ENCODE measurements at places on chromosomes 1 and 21.

DNA sequence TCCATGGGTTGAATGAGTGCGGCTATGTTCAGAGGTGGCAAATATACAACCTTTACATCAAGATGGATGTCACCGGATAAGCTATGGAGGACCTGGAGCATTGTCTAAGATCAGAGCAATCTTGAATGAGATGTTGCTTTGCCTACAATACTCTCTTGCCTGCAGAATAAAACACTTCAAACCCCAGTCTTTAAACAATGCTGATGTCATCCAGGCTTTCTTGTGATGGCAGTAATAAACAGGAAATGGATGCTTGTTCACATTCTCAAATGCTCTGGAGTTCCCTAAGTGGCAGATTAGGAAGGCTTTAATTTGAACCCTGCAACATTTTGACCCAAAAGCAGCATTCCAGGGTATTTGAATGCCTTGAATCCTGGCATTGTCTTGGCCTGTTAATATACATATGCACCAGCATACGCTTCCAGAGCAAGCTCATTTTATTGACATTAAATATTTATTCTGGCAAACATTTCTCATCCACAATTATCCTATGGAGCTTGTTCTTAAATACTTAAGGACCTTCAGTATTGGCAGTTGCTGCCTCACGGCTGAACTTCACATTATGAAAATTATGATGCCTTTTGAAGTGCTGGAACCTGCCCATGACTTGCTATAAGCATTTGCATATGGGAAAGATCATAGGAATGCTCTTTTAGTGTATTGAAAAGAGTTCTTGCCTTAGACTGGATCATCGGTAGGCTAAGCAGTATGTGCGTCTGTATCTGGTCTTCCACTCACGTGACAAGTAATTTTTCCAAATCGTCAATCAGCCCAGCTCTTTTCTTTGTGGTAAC, 422.7 kb downstream of the SIPA1L2 start:
- no peak for DNase-seq

DNA sequence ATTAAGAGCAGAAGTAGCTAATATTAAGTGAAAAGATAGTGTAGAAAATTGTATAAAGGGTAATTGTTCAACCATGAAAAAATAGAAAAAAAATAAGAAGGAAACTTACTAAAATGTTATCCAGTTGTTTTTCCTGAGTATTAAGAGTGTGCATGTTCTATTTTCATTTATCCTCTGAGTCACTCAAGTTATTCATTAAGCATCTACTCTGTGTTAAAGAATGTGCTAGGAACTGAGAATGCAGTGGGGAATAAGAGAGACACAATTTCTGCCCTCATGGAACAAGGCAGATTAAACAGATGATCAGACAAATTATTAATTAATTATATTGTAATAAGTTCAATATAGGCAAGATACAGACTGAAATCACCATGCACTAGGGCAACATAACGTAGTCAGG, 10.8 kb upstream of the PIGK start:
- no peak for DNase-seq

DNA sequence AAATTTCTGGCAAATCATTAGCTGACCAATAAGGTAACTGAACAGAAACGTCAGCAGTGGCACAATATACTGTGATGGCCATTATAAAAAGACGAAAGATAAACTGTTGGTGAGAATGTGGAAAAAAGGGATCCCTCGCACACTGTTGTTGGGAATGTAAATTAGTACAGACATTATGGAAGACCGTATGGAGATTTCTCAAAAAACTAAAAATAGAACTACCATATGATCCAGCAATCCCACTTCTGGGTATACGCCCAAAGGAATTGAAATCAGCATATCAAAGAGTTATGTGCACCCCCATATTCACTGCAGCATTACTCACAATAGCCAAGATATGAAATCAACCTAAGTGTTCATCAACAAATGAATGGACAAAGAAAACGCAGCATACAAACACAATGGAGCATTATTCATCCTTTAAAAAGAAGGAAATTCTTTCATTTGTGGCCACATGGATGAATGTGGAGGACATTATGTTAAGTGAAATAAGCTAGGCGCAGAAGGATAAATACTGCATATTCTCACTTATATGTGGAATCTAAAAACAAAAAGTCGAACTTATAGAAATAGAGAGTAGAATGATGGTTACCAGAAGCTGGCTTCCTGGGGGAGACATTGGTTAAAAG, 257.7 kb downstream of the RHOU start:
- no peak for DNase-seq

DNA sequence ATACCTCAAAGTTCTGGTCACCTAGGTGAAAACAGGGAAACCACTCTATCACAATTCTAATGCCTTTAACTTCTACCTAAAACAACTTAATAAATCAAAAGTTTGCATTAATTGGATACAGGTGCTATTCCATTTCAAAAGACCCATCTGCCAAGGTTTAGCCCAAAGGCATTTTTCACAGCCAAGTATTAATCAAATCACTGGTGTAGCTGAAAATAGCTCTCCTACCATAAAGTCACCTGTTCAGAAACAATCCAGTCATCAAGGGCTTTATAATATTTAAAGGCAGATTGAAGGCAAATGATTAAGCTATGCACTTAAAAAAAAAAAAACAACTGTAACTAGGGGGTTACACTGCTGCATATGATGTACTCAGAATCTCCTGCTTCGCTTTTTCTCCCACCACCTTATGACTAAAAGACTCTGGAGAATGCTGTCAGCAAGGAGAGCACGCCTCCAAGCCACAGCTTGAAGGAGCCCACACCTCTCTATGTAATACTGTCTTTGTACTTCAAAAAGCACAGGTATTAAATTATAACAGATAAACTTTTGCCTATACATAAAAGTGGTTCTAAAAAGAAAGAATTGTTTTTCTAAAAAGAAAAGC, 20.5 kb downstream of the KIAA0319L start:
- DNase-seq: no peak

DNA sequence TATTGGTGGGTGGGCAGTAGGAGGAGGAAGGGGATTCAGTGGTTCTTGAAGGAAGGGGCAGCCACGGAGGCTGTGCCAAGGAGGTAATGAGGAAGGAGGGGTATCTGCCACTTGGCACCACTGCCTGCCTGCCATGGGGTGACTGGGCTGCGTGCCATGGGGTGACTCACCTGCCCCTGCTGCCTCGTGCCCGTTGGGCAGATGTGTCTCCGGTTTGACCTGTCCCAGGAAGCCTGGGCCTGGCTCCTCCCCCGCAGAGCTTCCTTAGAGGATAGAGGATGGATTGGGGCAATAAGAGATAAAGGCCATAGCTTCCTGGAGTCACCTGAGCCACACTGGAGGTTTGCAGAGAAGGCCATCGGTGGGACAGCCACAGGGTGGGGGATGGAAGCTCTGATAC, 1.7 kb downstream of the PADI3 start:
- DNase-seq: no peak

- no peak for DNase-seq
Observed at GRCh38 chr1:159311679-159312078, 9.5 kb downstream of the FCER1A start.

DNA sequence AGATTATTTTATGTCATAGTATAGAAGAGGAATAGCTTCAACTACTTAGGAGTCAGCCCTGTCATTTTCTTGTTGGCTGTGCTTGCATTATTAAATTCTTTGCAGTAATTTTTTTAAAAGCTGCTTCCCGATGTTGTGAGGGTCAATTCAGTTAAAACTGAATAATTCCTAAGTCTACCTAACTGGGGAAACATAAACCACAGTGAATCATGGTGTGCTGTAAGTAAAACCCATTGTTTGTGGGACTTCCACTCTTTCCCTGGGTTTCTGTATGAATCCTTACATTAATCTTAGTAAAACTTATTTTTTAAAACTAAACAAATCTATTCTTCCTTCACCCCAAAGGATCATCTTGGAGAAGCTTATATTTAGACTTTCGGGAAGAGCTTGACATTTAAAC, 4.4 kb downstream of the SUCO start:
- DNase-seq: no peak

DNA sequence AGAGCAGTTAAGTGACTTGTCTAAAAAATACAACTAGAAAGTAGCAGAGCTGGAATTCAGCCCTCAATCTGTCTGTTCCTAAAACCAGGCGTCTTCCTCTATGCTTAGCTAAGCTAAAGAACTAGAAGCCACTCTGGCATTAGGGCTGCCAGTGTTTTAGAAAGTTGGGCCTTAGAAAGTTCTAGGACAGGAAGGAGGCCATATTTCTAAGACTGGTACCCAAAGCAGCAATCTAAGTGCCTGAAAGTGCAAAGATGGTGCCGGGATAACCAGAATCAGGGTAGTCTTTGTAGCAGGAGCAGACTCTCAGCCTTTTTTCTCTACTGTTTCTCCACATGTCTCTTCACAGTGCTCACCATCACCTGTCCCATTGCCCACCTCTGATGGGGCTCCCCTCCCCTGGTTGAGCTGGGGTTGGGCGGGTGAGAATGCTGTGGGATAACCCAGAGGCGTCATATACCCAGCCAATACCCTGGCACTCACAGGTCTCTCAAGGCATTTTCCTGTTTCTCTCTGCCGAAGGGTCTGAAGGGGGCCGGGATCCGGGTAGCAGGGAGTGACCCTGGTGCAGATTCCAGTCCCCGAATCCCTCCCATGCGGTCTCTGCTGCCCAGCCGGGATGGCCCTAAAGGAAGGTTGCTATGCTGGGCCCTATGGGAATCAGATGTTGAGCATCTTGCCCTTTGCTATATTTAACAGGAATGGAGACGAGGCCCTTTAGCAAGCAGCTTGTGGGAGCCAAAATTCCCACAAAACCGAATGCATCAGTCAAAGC, 1.1 kb upstream of the RCSD1 start:
- DNase-seq: no peak

DNA sequence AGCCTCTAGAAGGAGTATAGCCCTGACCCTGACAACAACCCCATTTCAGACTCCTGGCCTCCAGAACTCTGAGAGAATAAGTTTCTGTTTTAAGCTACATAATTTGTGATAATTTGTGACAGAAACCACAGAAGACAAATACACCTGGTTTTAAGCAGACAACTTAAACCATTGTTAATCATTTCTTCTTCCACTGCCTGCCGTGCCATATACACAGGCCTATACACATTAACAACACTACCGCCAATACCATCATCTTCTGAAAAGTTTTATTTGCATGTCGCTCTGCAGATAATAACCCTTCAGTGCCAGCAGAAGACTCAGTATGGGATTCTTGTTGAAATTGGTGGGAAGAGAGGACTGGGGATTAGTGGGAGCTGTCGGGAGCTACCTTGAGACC, 39.9 kb upstream of the KRTAP19-8 start:
- no peak for DNase-seq

GRCh38 chr1:98478121-98478520, 183.4 kb upstream of the SNX7 start:
- DNase-seq: no peak

DNA sequence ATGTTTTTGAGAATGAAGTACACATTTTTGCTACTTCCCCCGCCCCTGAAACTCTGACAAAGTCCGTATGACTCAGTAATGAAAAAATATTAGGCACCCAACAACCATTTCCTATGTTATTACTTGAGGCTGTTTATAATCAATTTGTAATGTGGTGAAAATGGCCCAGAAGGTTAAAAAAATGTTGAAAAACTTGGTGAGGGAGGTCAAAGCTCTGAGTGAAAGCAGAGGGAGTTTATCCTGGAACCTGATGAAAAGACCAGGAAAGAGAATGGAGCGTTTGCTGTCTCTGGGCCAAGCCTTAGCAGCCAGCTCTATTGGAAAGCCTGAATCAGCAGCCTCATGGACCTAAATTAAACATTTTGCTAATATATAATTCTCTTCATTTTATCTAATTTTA, 367.7 kb upstream of the NEGR1 start:
- no peak for DNase-seq

- no peak for DNase-seq
Observed at GRCh38 chr1:160164121-160164520, 12.7 kb downstream of the ATP1A4 start.

- DNase-seq: no peak
Observed at GRCh38 chr1:227805606-227806197, 9.8 kb upstream of the PRSS38 start.

DNA sequence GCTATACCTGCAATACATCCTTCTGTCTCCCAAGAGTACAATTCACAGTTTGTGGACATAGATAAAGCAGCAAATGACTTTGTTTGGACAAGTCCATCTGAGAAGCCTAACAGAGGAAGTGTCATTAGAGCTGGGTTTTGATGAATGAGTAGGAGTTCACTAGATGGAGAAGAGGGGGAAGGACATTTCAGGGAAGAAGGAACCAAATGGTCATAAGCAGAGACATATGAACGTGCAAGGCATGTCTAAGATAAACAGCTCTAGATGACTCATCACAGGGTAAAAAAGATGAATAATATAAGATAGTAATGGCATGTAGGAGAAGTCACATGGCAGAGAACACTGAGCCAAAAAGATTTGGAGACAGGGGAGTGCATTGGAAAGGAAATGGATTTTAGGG, 54.5 kb downstream of the HMGB4 start:
- no peak for DNase-seq

- no peak for DNase-seq
Observed at GRCh38 chr1:42937141-42937696, 21.4 kb downstream of the SLC2A1 start.

- no peak for DNase-seq
Observed at GRCh38 chr1:48055876-48056764, 58.9 kb upstream of the TRABD2B start.

DNA sequence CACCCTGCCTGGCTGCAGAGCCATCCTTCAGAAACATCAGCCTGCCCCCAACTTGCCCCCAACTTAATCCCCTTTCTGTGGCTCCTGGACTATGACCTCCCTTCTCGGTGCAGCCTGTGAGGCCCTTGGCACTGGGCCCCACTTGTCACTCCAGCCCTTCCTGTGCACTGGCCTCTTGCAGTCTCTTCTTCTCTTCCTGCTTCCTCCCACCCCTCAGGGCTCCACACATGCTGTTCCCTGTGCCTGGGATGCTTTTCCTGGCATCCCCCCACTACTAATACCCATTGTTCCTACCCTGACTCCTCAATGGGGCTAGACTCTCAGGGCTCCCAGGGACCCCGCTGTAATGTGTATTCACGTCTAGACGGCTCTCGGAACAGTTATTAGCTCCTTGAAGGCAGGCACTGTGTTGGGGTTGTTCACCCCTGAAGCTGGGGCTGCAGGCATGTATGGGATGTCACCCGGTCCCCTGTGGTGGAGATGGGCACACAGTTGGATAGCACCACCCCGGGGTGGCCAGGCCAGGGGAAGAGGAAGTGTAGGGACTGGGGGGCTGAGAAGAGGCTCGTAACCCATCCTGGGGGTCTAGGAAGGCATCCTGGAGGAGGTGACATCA, 4.5 kb downstream of the LDLRAD1 start:
- DNase-seq: no peak

- no peak for DNase-seq
Observed at GRCh38 chr1:182185842-182186756, 124.6 kb upstream of the ZNF648 start.

- DNase-seq: no peak
Observed at GRCh38 chr1:166170726-166171125, 3.9 kb upstream of the FAM78B start.

- no peak for DNase-seq
Observed at GRCh38 chr1:184532199-184532598, 145.4 kb downstream of the C1orf21 start.

GRCh38 chr21:43810505-43811261, 21.3 kb downstream of the RRP1 start:
- peak; percentile 78 for DNase-seq

- no peak for DNase-seq
Observed at GRCh38 chr21:43290421-43291346, 121.9 kb downstream of the CRYAA start.

GRCh38 chr1:12053752-12054548, 9.2 kb upstream of the TNFRSF8 start:
- peak; percentile 32 for DNase-seq

GRCh38 chr1:42767510-42768000, 506 bp downstream of the C1orf50 start:
- DNase-seq: no peak

- DNase-seq: no peak
Observed at GRCh38 chr1:110190282-110190929, 19.7 kb upstream of the KCNC4 start.

GRCh38 chr1:17696417-17697301, 58.5 kb upstream of the ACTL8 start:
- no peak for DNase-seq
